ENCODE measurements at places on chromosomes 3 and 15.
A peak's percentile ranks its signal among the peaks of the same experiment; 100 is the strongest.

DNA sequence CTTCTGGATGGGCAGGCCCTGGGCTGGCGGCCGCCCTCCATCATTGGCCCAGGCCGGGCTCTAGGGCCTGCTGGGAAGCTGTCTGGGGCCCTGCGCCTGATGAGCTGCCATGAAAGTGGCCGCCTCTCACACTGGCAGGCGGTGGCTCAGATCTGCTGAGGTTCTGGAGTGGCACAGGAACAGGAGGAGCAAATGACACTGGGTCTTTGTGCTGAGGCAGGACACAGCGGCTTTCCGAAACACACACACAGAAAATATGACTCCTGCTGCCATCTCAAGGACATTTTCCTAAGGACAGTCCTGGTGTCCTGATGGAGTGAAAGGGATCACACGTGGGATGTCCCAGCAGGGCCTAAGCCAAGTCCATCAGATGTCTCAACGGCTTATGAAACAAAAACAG is 103.5 kb downstream of the NUP210 start:
- DNase-seq, result no peak

DNA sequence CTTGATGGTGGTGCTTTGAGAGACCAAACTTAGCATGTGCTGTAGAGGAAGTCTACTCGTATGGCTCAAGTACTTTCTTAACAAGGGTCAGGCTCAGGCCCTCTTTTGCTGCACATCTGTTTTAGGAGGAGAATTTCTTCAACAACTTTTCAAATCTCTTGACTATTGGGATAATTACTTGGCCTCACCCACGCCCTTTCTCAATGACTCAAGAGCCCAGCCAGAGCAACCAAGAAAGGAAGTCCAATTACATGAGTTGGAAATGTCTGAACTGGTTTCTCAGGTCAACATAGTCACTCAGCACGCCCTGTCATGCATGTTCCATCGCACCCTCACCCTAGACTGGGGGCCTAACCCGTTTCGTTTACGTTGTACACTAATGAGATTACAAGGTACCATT is 44.8 kb upstream of the UMPS start:
- DNase-seq, result no peak

GRCh38 chr15:38672814-38673670 is 108.4 kb upstream of the RASGRP1 start:
- peak; percentile 38 for DNase-seq

DNA sequence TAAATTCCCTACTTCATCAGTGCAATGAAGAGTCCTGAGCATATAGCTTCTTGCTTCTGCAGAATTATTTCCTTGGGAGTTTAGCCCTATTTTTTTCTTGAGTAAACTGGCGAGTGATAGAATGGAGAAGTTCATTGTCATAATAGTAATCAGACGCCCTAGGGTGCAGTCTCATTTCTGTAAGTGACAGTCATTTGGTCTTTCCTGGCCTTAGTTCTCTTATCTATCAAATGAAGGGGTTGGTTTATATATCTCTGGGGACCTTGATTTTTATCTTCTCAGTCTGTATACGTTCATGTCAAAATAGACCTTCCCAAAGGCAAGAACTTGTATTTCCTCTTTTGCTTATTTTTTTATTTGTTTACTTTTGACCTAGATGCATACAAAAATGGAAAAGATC is 9.9 kb upstream of the ALPK3 start:
- no peak for DNase-seq

- peak; percentile 1 for DNase-seq
These were observed 131.6 kb downstream of the LRRK1 start for GRCh38 chr15:101050623-101051290.

DNA sequence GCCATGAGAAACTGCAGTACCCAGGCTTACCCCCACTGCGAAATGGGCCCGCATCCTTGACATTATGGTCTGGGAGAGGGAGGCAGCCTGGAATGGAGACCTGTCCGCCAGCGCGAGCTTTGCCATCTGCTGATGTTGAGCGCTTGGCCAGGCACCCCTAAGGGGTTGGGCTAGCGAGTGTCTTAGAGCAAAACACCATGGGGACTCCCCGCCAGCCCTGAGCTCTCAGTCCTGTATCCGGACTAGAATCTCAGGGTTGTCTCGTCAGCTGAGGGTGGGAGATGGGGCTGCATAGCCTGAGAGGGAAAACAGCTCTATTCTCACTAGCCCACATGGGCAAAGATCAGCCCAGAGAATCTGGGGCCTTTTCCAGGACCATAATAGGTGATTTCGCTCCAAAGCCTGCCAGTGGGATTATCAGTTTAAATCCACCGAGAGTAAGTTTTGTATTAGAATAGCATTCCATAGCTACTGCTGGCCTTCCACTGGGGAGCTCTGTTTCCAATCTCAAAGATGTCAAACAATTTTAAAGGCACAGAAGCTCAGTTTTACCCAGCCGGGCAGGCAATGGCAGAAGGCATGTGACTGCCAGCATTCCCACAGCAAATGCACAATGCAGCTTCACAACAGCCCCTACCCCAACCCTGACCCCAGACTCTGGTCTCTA is 167.5 kb upstream of the TPM1 start:
- DNase-seq, result no peak

DNA sequence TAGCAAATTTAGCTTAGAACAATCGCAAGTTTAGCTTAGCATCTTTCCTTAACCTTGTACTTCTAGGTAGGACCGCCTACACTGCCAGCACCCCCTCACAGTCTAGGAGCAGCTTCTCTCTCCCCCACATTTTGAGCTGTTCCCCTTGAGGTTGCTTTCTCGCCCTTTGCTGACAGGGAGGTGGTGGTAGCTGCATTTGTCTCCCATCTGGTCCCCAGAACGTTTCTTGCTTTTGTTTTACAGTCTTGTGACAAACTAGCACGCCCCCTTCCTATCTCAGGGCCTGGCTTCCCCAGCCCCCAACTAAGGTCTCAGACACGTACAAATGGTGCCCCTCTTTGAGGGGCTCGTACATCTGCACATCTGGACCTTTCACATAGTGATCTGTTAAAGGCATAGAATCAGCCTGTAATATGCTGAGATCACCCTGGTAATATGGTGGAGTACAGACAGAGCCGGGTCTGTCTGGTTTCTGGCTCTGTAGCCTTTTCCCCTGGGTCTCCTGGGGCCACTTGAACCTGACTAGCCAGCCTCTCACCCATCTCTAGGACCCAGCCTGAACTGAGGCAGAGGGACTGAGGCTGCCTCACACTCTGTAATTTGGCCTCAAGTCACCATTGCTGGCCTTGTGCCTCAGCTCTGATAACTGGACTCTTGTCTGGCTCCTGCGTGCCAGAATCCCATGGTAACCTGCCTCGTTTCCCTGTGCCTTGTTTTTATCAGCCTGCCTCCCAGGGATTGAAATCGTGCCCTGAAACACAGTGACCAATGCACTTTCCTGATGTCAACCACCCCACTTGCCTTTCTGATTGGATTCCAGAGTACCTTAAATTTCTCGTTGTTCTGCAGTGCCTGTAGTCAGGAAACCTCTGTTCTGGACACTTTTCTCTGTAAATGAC is 27.7 kb downstream of the CRTC3 start:
- no peak for DNase-seq

DNA sequence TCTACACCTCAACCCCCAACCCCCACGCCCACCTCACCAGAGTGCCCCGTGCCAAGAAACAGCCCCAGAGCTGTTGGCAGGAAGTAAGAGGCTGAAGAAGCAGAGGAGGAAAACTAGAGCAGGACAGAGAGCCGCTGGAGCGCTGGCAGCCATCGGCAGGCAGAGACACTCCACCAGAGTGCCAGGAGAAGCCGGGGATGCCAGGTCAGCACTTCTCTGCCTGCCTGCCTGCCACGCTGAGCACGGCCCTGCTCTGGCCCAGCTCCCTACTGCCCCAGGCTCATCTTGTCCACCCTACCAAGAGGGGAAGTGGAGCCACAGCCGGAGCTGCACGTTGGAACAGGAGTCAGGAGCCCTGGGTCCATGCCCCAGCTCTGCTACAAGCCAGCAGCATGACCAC is 29.7 kb downstream of the CACNA2D2 start:
- no peak for DNase-seq

GRCh38 chr3:193857996-193858395 is 265.0 kb downstream of the OPA1 start:
- no peak for DNase-seq

DNA sequence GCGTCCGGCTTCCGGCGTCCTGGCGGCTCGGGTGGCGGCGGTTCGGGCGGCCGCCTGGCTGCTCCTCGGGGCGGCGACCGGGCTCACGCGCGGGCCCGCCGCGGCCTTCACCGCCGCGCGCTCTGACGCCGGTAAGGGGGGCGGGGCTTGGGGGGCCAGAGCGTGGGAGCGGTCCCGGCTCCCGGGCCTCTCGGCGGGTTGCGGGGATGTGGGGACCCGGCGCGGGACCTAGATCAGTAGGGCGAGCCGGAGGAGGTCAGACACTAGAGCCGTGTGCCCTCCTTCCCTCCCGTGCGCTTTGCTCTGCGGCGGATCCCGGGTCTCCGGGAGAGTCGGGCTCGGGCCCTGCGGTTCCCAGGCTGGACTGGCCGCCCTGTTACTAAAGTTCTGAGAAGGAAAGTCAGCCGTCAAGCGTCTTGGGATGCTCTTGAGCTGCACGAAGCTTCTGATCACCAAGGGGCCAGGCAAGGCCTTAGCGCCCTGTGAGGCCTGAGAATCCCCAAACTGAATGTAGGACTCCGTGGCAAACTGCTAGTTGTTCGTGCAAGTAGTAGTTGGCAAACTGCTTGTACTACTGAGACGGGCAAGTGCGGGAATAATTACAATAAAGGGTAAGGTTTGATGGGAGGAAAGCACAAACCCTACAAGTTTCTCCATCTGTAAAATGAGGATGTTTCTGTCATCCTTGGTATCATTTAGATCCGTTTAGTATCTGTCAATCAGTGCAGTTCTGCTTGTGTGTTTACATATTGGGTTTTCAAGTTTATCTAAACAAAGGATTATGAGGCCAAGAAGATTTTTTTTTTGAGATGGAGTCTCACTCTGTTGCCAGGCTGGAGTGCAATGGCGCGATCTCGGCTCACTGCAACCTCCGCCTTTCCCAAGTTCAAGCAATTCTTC is 587 bp downstream of the PIGX start:
- peak; percentile 74 for DNase-seq

- no peak for DNase-seq
These were observed 98.6 kb downstream of the ZIC1 start for GRCh38 chr3:147507638-147508286.

DNA sequence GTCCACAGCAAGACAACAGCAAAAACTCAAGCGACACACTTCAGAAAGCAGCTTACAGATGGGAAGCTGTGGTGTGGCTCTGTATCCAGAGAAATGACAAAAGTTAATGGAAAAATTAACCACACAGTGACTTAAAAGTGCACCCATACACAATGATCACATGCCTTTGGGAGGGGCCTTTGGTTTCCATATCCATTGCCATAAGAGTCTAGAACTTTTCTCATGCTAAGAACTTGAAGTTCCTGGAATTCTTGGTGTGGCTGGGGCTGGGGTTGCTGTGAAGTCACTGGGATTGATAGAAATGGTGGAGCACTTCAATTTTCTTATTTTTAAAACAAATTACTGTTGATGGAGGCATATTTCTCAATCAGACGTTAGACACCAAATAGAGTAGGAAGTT is 108.6 kb upstream of the FEZF2 start:
- no peak for DNase-seq

- no peak for DNase-seq
These were observed 38.6 kb downstream of the TRPM1 start for GRCh38 chr15:31062911-31063310.

DNA sequence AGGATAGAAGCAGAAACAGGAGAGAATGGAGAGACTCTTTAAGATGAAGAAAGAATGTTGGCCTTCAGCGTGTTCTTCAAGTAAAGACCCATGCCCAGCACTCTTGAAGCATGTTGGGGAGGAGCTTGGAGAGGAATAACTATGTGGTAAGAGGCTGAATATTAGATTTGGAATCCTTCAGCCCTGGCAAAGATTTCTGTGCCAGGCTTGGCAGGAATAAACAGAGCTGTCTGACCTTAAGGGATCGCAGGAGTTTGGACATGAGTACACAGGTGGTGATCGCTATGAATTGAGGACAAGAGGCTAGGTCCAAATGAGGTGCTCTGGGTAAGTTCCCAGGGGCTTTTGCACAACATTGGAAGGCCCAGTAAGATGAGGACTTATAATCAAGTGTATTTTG is 132.6 kb upstream of the TBL1XR1 start:
- DNase-seq, result no peak

DNA sequence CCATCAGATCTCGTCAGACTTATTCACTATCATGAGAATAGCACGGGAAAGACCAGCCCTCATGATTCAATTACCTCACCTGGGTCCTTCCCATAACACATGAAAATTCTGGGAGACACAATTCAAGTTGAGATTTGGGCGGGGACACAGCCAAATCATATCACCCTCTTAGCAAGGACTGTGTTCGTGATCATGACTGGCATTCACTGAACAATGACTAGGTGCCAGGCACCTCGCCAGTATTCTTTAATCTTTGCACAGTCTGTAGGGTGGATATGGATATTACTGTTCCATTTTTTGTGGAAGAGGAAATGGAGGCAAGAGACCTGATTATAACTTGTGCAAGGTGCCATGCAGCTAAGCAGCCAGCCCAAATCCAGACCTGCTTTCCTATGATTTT is 77.5 kb downstream of the IGF1R start:
- DNase-seq, result no peak

- no peak for DNase-seq
These were observed 75.5 kb upstream of the CBLB start for GRCh38 chr3:105944276-105944675.

DNA sequence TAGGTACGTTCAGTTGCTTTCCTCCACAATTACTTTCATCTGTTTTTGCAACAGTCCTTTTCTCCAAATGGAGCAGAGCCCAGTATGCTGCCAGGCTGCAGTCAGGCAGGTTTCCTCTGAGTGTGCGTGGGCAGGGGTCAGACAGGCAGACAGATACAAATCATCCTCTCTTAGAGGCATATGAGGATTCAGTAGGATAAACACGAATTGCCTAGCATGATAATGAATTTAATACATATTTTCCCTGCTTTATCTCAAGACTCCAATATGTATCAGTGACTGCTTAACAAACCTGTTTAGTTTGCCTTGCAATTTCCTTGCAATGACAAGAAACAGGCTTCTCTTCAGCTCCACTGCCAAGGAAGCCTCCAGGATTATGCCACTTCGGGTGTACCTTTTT is 140.7 kb upstream of the NR2E3 start:
- DNase-seq, result no peak

DNA sequence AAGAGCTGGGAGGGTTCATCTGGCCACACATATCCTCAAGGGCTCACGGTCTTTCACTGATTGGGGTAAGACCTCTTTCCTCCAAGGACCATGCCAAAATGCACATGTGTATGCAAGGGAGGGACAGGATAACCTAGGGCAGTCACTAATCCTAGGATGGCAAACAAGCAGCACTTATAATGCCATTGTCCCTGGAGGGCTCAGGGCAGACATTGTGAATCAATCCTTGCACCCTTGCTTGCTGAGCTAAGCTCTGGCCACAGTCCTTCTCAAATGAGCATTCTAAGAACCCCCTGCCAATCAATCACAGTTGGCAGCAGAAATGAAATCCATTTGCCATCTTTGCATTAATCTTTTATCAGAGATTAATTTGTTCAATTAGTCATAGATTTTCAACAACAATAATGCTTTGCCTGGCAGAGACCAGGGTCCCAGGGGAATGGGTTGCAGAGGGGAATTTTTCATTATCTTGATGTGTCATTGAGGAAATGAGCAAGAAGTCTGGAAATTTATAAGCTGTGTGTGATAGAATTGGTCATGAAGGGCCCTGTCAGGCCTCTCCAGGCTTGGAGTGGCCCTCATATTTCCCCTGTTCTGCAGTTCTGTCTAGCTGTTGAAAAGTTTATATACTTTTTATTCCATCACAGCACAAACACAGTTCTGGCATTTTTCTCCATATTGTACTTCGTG is 57.2 kb upstream of the KY start:
- DNase-seq, result no peak

- DNase-seq, result no peak
These were observed 1020.2 kb downstream of the AGBL1 start for GRCh38 chr15:87099916-87100315.

GRCh38 chr3:131795390-131796090 is 239.3 kb downstream of the CPNE4 start:
- no peak for DNase-seq
